Astrocyte of the cerebellum (primary cell): ENCODE measurements at places on chromosomes 4 and X.

GRCh38 chr4:14254252-14254651 is 626.7 kb upstream of the BOD1L1 start:
- peak; percentile 4 for DNase-seq

GRCh38 chr4:13329963-13330362 is 154.2 kb downstream of the RAB28 start:
- peak; percentile 47 for DNase-seq

DNA sequence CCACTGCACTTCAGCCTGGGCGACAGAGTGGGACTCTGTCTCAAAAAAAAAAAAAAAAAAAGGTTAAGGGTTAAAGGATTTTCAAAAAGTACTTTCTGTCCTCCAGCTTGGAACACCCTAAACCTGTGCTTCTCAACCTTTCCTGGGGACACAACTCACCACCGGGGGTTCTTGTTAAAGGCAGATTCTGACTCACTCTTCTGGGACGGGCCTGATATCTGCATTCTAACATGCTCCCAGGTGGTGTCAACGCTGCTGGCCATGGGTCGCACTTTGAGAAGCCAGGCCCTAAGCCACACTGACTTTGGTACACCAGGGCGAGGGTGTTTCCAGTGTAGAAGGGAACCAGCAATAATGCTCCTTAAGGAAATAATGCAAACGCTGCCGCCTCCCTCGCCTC is 46.1 kb downstream of the AFAP1 start:
- no peak for DNase-seq

GRCh38 chr4:66572949-66573348 is 902.7 kb upstream of the EPHA5 start:
- DNase-seq: peak; percentile 88

DNA sequence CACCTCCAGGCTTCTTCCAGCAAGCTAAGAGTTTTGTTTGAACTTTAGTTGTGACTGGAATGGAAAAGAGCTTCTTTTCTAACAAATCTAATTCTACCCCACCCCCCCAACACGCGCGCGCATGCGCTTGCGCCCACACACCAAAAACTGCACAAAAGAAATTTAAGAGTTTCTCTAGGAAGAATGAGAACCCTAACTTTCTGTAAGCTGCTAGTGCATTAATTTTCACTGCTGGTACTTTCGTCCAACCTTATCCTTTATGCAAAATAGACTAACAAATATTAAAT is 9.0 kb upstream of the INTU start:
- no peak for DNase-seq

GRCh38 chr4:77352192-77352591 is 195.2 kb downstream of the CCNG2 start:
- no peak for DNase-seq

DNA sequence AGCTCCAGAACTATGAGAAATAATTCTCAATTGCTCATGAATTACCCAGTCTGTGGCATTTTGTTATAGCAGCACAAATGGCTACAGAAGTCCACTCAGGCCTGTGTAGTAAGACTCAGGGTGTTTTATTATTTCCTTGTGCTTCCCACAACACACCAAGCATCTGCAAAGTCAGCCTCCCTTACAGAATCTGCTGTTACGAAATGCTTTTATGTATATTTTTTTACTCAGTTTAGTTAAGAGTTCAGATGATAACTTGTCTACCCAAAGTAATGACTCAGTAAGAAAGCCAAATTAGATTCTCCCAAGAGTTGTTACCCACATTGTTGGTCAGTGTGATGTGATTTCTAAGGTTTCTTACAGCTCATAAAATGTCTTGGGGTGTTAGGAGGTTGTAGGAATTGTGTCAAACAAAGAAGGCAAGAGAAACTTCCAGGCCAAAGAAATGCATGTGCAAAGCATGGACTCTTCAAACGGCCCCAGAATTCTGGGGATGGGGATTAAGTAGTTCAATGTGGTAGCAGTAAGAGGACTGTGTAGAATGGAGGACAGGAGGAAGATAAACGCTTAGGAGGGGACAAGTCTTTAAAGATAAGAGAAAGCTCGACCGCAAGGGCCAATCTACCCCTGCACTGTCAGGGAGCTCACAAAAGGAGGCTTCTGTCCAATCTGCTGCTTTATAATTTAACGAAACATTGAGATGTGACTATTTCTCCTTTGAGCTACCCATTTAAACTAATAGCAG is 35.4 kb upstream of the TMEM184C start:
- no peak for DNase-seq

GRCh38 chr4:35933901-35934300 is 310.4 kb downstream of the ARAP2 start:
- no peak for DNase-seq

DNA sequence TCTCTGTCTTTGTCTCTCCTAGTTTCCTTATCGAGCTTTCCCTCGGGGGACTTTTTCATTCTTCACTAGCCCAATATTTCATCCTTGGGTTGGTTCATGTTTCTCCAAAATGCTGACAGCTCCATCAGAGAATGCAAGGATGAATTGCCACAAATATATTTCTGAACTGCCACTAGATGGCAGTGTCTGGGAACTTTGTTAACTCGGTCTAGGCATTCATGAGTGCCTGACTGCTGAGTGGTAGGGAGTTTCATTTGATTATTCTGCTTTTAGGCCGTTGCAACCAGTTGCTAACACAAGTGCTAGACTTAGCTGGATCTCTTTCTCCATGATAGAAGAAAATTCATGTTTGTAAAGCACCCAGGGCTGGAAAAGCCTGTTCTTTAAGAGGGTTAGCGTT is 73.5 kb upstream of the RAP2C start:
- peak; percentile 29 for DNase-seq

- DNase-seq: peak; percentile 16
These were observed 12.7 kb downstream of the ART3 start for GRCh38 chr4:76087007-76087769.

DNA sequence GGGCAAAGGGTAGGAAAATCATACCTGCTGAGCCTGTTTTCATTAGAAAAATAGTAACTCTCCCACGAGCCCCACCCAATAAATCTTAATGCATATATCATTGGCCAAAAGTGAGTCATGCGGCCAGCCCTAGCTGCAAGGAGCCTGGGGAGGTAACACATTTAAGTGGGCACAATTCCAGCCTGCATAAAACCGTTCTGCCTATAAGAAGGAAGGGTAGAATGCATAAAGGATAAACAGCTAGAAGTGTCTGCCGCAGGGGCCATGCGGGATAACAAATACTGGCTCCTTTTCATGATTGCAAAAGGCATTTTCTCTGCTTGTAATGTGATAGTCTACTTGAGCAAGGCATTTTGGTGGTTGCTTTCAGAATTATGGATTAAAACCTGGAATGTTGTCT is 37.1 kb downstream of the EFHC2 start:
- DNase-seq: no peak

- no peak for DNase-seq
These were observed 16.9 kb downstream of the GLRA2 start for GRCh38 chrX:14546190-14546589.

- DNase-seq: no peak
These were observed 67.0 kb downstream of the CLCN4 start for GRCh38 chrX:10223781-10224180.

DNA sequence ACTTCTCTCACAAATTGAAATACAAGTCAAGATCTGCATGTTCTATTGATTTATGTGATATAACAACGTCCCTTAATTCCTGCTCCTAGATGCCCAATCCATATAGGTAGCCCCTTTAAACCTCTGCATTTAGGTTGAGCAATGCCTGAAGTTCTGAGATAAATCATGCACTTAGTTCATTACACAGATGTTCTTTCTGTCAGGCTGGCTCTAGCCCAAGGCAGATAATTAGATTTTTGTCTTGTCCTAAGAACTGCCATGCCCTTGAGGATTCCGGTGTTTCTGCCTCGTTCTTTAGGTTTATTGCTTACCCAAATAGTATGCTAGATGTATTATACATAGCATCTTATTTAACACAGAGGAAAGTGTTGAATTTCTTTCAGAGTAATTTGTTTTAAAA is 143.1 kb downstream of the TRAM1L1 start:
- DNase-seq: no peak

GRCh38 chr4:98150092-98150761 is 7.0 kb upstream of the STPG2 start:
- peak; percentile 4 for DNase-seq

DNA sequence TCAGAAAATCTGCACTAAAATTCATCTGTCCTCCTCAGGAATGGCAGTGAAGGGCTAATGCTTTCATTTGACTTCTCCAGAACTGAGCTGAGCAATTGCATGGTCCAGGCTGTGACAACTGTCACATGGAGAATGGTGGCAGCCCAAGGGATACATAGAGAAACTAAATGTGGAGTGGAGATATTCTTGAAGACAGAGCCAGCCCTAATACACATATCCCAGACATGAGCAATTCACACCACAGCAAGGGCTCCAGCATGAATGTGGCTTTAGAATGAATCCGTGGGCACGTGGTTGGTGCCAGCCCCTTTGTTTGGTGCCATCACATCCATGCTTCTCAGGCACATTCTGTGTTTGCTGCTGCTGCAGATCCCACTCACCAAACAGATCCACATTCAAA is 121.6 kb upstream of the MXRA5 start:
- no peak for DNase-seq

DNA sequence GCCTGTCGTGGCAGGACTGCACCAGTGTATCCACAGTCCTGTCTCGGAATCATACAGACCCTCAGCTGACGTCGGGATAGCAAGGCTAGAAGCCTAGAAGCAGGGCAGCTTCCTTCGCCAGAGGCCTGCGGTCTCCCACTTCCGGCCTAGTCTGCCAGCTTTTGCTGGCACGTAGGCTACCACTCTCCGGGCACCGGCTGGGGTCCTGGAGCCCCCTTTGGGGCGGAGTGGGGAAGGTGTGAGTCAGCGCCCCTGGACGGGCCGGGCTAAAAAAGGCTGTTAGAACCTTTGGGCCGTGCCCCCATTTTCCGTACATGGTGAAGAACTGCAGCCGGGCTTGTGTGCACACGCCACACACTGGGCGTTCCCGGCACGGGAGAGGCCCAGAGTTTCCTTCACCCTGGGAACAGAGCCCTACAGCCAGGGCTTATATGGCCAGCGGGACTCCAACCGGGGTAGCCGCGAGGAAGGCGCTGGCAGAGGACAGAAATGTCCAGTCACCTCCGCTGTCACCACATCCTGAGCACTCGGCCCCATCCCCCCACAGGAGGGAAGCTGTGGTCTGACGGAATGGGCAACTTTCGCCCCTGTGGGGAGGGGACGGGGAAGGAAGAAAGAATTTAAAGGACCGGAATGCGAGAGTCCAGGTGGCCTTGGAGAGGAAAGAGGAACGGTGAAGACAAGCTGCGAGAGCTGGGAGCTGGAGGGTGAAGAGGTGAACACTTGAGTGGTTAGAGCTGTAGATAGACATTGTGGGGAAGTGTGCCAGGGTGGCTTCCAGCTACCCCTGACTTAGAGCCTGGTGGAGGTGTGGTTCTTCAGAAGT is 4.6 kb downstream of the MAGIX start:
- peak; percentile 54 for DNase-seq

DNA sequence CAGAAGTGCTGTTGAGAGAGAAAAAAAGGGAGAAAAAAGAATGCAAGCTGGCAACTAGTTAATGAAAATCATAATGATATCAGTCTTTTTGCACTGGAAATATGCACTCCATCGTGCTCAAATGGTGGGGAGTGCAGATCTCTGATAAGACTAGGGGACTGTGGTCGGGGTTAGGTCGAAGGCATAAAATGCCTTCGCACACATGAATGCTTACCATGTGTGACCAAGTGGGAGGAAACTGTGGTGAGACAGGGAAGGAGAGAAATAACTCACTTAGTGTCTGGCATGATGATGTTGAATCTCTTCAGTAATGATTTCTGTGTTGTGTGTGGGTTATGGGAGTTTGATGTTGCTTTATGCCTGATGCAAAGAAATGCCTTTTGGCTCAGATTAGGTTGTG is 358.9 kb downstream of the FBXO8 start:
- DNase-seq: no peak

- DNase-seq: no peak
These were observed 11.1 kb downstream of the ITIH6 start for GRCh38 chrX:54786967-54787366.

GRCh38 chrX:85288992-85289723 is 45.4 kb downstream of the ZNF711 start:
- no peak for DNase-seq

- DNase-seq: no peak
These were observed 74.3 kb downstream of the NUDT11 start for GRCh38 chrX:51421972-51422597.

- DNase-seq: no peak
These were observed 57.7 kb downstream of the THOC2 start for GRCh38 chrX:123675154-123675553.

DNA sequence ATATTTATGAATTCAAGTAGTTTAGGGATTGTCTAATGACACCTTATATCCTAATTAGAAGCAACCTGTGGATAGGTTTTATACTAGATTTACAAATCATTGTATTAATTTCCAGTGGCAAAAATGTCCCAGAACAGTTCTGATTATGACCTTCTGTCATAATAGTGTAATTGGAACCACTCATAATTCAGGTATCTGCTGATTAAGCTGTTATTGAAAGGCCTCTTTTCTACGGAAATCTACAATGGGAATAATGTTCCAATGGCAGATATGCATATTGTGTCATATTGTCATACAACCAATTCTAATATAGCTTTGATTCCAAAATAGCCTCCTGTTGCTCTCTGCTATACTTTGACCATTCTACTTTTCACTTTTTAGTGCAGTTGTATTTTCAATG is 19.0 kb downstream of the MMRN1 start:
- no peak for DNase-seq

DNA sequence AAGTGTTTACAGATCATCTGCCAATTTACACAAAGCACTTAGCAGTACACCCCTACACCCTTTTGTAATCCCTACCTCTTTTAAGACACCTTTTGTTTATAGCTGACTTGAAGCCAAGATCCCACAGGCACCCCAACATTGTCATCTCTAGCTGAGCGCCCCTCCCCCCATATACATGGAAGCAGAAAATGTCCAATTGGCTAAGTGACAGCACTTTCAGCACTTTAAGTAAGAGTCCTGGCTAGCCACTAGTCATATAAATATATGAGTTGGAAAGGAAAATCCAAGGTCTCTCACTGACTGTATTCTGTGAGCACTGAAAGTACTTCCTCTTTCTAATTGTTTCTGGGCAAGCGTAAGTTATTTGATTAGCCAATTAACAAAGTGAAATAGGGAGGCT is 108.2 kb downstream of the NSUN7 start:
- DNase-seq: no peak

DNA sequence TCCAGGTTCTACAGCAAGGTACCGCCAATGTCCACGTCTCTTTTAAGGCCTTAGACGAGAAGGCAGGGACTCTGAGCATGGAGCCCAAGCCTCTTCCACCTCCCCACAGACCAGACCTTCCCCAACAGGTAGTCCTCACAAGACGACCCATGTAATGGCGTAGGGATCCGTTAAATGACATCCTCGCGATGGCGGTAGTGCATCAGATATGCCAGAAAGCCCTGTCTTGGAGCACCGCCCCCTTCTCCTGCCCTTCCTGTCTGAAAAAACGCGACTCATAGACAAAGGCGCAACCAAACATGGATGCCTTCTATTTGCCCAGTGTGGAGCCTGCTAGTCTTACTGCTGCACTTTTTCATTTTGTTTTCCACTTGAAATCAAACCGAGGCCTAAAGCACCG is 185.4 kb downstream of the OR13H1 start:
- DNase-seq: peak; percentile 80

DNA sequence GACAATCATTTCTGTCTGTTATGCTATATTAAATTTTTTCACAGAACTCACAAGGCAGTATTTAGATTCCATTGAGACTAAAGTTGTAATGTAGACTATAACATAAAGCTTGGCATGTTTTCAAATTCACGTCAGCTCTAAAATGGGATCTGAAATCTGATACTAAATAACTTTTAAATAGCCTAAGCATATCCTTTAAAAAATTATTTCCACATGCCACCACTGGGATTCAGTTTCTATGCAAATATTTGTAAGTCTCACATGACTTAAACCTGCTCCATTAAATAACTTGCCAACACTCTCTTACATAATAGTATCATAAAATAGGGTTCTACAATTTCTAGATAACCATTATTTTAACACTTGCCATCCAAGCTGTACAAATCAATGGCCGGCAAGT is 32.4 kb downstream of the KLHL8 start:
- DNase-seq: peak; percentile 6
